ENCODE measurements at places on chromosomes 4 and X. TPM values are rescaled to one million over a fixed set of nuclear protein-coding genes. Genes with fewer than 3 reads are reported as not detected.

DNA sequence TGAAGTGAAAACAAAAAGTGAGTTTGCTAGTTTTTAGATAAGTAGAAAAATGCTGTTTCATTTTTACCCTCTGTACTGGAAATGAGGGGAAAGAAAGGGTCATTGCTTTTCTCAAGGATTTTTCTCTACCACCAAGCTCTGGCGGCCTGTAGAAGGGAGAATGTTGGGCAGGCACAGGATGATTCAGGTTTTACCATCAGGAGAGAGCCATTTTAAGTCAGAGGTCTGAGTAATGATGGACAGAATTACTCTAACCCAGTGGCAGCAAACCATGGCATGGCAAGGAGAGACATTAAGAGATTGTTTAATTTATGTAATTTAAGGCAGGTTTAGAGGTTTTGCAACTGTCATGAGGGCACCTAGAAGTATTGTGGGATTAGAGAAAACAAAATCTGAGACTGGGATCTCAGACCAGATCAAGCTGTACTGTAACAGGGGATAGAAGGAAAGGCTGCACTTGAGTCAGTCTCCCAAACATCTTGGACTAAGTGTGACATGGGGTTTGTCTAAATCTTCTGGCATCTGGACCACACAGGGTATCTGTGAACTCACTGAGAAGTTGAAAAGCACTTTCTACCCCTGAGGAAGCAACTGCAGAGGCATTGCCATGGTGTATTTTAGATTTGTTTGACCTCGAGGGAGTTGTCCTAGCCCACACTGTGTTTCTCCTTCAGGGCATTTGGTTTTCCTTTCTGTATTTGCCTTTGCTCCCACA is 81.6 kb downstream of the BANK1 start:
- H3K27ac ChIP-seq: no peak overlapping the region
- no peak for DNase-seq
- H3K36me3 ChIP-seq: no peaks in the 10 kb centered on the region
- no peaks in the 10 kb centered on the region for H3K4me1 ChIP-seq

DNA sequence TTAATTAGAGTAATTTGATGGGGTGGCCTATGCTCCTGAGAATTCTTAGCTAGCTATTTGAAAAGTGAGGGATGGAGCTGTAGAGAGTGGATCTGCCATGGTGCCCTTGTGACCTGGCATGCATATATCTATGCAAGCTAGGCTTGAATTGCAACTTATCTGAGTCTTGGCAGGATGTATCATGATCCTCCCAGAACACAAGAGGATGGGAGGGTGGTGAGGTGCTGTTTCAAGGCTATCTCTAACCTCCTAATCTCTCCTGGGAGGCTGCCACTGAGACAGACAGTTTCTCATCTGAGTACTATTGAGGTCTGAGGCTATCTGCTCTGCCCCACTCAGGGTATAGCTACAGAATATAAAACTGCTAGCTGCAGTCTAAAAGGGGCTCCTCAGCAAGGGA is 56.6 kb downstream of the BRCC3 start:
- no peaks in the 10 kb centered on the region for H3K27me3 ChIP-seq
- no peak overlapping the region for H3K27ac ChIP-seq
- no peak overlapping the region for H3K4me3 ChIP-seq
- H3K4me1 ChIP-seq: no peaks in the 10 kb centered on the region
- DNase-seq: no peak

MAMLD1 gene
- 0.23 TPM for total RNA-seq

- peaks cover 28% of the 10 kb centered on the region for H3K4me1 ChIP-seq
- DNase-seq: no peak
- H3K4me3 ChIP-seq: no peak overlapping the region
- H3K27me3 ChIP-seq: peaks cover 21% of the 10 kb centered on the region
Measured at GRCh38 chr4:6662591-6662990, 22.1 kb downstream of the MRFAP1 start.

FAM133A gene
- total RNA-seq: not detected

DNA sequence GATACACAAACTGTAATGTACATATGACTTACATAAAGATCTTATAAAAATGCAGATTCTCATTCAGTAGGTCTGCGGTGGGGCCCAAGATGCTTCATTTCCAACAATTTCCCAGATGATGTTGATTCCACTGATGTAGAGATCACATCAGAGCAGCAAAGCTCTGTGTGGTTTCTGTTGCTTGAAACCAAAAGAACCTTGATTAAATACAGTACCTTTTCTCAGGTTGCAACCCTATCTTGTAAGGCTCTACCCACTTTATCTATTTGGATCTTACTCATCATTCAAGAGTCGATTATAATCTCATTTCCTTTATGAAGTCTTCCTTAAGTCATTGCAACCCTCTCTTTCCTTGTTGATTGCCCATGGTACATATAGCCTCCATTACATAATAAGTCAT is 816.8 kb downstream of the RPA4 start:
- no peak for DNase-seq
- no peak overlapping the region for H3K4me3 ChIP-seq
- no peak overlapping the region for H3K27ac ChIP-seq
- H3K4me1 ChIP-seq: no peaks in the 10 kb centered on the region

- no peaks in the 10 kb centered on the region for H3K27me3 ChIP-seq
- no peak for DNase-seq
- no peak overlapping the region for H3K4me3 ChIP-seq
- no peak overlapping the region for H3K27ac ChIP-seq
- no peaks in the 10 kb centered on the region for H3K4me1 ChIP-seq
Measured at GRCh38 chr4:14620567-14621141, 381.6 kb upstream of the CPEB2 start.

DNA sequence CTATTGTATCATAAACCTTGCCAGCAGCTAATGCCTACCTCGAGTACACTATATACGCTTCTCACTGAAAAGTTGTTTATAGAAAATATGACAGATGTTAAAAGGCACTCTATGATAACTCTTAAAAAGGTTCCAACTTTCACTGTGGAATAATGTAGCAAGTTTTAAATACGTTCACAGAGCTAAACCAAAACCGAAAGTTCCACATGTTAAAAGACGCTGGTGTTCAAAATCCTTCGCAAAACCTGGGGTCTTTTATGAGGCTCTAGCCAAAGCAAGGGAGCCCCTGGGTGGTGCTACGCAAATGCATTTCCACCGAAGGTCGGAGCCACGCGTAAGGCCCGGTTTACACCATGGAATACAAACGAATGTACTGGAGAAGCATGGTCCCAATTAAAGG is 103.7 kb upstream of the TENM3 start:
- peaks cover 34% of the 10 kb centered on the region for H3K27me3 ChIP-seq
- no peak overlapping the region for H3K4me3 ChIP-seq
- peaks cover 10% of the 10 kb centered on the region for H3K4me1 ChIP-seq
- H3K36me3 ChIP-seq: no peaks in the 10 kb centered on the region
- H3K27ac ChIP-seq: no peak overlapping the region
- no peak for DNase-seq

DNA sequence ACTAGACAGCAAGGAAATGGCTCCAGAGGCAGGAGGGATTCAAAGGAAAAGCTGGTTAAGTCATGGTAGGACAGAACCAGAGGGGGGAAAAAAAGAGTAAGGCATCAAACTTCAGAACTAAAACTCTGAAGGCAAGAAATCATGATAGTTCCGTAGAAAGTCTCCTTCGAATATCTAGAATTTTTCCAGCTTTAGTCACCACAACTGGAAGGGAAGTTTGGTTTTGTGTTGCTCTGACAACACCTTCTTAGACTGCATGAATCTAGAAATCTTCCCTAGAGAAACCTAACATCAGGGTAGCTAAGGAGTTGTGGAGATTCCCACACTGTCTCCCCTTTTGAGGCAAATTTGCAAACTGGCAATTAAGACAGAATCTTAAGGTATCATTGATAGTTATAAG is 33.7 kb downstream of the AMMECR1 start:
- H3K4me1 ChIP-seq: no peaks in the 10 kb centered on the region
- H3K36me3 ChIP-seq: no peaks in the 10 kb centered on the region
- no peak overlapping the region for H3K27ac ChIP-seq

- DNase-seq: no peak
- no peak overlapping the region for H3K4me3 ChIP-seq
- H3K27ac ChIP-seq: no peak overlapping the region
- no peaks in the 10 kb centered on the region for H3K36me3 ChIP-seq
- no peaks in the 10 kb centered on the region for H3K27me3 ChIP-seq
- H3K4me1 ChIP-seq: no peaks in the 10 kb centered on the region
Measured at GRCh38 chrX:51148848-51149247, 183.8 kb upstream of the NUDT10 start.

ZNF185 gene
- 6.5 TPM for total RNA-seq

- no peak for DNase-seq
- H3K27me3 ChIP-seq: no peaks in the 10 kb centered on the region
- no peak overlapping the region for H3K27ac ChIP-seq
- H3K4me1 ChIP-seq: peaks cover 5% of the 10 kb centered on the region
- H3K4me3 ChIP-seq: no peak overlapping the region
Measured at GRCh38 chr4:109973529-109973905, 60.8 kb downstream of the EGF start.

- H3K4me3 ChIP-seq: no peak overlapping the region
- H3K36me3 ChIP-seq: no peaks in the 10 kb centered on the region
- no peak overlapping the region for H3K27ac ChIP-seq
- H3K27me3 ChIP-seq: no peaks in the 10 kb centered on the region
Measured at GRCh38 chr4:81723019-81723884, 251.5 kb upstream of the RASGEF1B start.

TRIM75 gene
- not detected for total RNA-seq

DNA sequence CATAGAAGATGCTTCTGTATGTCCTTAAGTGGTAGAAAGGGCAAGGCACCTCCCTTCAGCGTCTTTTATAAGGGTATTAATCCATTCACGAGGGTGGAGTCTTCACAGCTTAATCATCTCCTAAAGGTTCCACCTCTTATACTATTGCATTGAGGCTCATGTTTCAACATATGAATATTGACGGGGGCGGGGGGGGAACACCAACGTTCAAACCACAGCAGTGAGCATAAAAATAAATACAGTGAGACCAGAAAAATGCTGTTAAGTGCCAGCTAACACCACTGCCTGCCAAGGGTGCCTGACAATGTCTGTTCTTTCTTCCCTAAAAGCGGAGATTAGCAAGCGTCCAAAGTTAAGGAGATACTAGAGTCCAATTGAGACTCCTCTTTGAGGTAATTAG is 323.3 kb downstream of the STK32B start:
- no peak overlapping the region for H3K4me3 ChIP-seq
- no peaks in the 10 kb centered on the region for H3K36me3 ChIP-seq
- no peaks in the 10 kb centered on the region for H3K27me3 ChIP-seq
- no peaks in the 10 kb centered on the region for H3K4me1 ChIP-seq
- no peak overlapping the region for H3K27ac ChIP-seq

DNA sequence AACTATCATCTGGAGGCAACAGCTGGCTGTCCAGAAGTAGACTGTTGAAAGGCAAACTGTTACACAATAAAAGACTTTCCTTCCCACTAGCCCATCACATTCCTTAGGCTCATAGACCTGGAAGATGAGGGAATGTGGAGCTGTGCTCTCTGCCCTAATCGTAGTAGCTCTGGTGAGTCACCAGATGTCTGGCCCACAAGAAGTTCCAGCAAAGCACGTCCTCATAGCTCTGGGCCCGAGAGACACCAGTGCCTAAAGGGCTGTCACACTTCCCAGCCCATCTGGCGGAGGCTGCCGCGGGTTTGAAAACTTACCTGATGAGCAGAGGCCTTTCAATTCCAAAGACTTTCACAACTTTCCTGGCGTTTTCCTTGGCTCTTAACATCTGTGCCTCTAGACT is 81.7 kb upstream of the STOX2 start:
- no peak overlapping the region for H3K4me3 ChIP-seq
- no peak overlapping the region for H3K27ac ChIP-seq
- H3K27me3 ChIP-seq: no peaks in the 10 kb centered on the region
- no peak for DNase-seq
- no peaks in the 10 kb centered on the region for H3K4me1 ChIP-seq
- no peaks in the 10 kb centered on the region for H3K36me3 ChIP-seq

DNA sequence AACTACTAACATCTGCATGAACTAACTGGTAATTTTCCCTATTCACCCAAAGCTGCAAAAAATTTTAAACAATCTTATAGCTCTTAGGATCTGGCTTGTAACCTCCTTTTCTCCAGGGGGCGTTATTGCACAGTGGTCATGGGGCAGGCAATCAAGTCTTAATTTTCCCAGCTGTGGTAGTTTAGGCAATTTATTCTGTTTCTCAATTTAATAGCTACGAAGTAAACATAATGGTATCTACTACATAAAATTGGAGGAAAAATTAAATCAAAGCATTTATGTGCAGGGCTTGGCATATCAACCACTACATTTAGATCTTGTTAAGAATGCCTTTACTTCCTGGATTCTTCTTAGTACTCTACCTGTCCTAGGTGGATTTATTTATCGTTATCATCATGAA is 137.4 kb upstream of the GUCY1A1 start:
- H3K4me3 ChIP-seq: no peak overlapping the region
- H3K27me3 ChIP-seq: no peaks in the 10 kb centered on the region
- no peaks in the 10 kb centered on the region for H3K4me1 ChIP-seq
- H3K36me3 ChIP-seq: no peaks in the 10 kb centered on the region
- no peak overlapping the region for H3K27ac ChIP-seq
- DNase-seq: no peak

- H3K4me1 ChIP-seq: no peaks in the 10 kb centered on the region
- H3K36me3 ChIP-seq: no peaks in the 10 kb centered on the region
- H3K27ac ChIP-seq: no peak overlapping the region
- no peaks in the 10 kb centered on the region for H3K27me3 ChIP-seq
- no peak for DNase-seq
Measured at GRCh38 chr4:167421201-167421600, 186.9 kb upstream of the SPOCK3 start.

DNA sequence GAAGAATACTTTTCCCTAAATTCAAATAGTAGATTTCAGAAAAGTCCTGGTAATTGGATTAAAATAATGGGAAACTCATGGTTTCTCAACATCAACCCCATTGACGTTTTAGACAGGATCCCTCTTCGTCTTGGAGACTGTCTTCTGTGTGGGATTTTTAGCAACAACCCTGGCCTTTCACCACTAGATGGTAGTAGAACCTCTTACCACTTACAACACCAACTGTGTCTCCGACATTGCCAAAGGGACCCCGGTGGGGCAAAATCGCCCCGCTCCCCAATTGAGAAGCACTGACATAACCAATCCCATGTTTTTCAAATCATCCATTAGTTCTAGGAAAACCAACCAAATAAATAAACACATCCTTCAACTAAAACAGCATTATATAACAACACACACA is 16.9 kb upstream of the ANOS1 start:
- no peaks in the 10 kb centered on the region for H3K27me3 ChIP-seq
- H3K4me3 ChIP-seq: no peak overlapping the region
- DNase-seq: no peak

GRCh38 chr4:100287534-100287933 is 97.3 kb upstream of the DDIT4L start:
- H3K4me1 ChIP-seq: no peaks in the 10 kb centered on the region
- H3K4me3 ChIP-seq: no peak overlapping the region

DNA sequence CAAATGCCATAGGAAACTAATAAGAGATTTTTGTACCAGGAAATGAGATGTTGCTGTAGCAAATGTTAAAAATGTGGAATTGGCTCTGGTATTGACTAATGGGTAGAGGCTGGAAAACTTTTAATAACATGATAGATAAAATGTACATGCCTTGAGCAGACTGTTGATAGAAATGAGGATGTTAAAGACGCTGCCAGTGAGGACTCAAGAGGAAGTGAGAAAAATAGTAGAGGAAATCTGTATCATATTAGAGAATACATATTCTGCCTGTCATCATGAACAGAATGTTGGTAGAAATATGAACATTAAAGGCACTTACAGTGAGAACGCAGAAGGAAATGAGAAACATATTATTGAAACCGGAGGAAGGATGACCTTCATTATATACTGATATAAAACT is 577.2 kb upstream of the HTR2C start:
- no peaks in the 10 kb centered on the region for H3K27me3 ChIP-seq
- no peaks in the 10 kb centered on the region for H3K36me3 ChIP-seq
- H3K4me1 ChIP-seq: no peaks in the 10 kb centered on the region
- no peak for DNase-seq

Measured in natural killer cell (primary cell).